Activated effector memory CD4-positive, alpha-beta T cell treated with anti-CD3 and anti-CD28 coated beads, Interleukin-2, amount 50 U/mL, for 16 hours (primary cell): ENCODE measurements at places on chromosomes 2 and 18.
A peak's percentile ranks its signal among the peaks of the same experiment; 100 is the strongest.

DNA sequence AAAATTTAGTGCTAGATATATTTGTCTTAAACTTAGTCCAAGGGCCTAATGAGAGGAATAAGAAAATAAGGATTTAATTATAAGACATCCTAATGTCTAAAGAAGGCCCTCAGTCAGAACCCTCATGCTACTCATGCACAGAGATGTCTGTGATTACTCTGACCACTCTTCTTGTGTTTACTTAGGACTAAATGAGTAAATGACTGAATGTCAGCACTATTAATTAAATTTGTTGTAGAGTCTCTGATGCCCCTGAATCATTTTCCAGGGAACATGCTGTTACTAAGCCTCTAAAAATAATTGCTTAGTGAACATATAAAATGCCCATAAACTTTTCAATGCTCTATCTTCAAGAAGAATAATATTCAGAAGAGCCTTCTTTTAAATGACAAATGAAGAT, 32.4 kb downstream of the GULP1 start:
- no peak for DNase-seq

GRCh38 chr2:233329489-233330135, 22.0 kb downstream of the SAG start:
- no peak for DNase-seq

DNA sequence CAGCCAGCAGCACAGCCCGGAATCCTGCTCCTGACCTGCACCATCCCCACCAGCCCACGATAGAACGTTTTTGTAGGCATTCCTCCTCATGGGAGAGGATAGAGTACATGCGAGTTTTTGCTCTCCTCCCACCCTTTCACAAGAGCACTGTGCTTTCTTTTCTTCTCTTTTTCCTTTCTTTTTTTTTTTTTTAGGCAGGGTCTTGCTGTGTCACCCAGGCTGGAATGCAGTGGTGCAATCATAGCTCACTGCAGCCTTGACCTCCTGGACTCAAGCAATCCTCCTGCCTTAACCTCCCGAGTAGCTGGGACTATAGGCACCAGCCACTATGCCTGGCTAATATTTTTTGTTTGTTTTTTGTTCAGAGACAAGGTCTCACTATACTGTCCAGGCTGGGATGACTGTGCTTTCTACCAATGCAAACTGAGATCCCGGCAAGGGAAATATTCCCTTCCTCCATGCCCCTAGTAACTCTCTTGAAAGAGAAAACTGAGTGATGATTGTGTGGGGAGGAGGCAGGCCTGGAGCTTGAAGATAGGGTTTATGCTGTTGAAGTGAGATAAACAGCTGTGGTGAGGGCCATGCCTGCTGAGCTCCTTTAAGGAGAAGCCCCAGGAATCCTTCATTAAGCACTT, 82.6 kb upstream of the TXNDC2 start:
- DNase-seq, result no peak

DNA sequence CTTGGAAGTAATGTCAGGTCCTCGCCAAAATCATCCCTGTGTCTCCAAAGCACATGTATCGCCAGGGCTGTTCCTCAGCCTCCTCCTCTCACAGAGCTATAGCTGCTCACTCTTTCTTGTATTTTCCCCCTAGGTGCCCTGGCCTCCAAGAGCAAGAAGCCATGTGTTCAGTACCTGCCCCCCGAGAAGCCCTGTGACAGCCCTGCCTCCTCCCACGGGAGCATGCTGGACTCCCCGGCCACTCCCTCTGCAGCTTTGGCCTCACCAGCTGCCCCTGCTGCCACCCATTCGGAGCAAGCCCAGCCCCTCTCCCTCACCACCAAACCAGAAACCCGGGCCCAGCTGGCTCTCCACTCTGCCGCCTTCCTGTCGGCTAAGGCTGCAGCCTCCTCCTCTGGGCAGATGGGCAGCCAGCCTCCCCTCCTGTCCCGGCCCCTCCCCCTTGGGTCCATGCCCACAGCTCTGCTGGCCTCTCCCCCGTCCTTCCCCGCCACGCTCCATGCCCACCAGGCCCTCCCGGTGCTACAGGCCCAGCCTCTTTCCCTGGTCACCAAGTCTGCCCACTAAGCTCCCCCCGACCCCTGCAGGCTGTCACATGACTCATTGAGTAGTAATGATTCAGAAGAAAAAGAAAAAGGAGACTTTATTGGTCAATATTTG, 18.8 kb downstream of the TGOLN2 start:
- DNase-seq, result no peak

DNA sequence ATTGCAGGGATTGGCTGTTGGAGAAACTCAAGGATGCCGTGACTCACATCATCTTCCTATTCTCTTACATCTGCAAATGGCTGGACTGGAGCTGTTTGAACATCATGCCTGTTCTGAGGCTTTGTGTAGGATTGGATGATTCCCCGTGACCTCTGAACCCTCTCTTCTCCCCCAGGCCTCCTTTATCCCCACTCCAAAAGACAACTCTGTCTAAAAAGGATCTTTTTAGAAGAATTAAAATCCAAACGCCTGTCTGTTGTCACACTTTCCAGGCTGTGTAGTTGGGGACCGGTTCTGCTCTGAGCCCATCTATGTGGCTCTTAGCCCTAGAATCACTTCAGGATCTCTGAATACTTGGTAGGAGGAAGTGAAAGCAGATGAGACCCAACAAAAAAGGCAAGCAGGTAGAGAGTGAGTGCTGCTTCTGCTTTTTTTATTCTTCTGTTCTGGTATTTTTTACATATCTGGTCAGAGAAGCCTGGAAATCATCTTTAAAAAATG, 565 bp downstream of the SP140 start:
- no peak for DNase-seq

- DNase-seq, result no peak
Observed at GRCh38 chr2:62801110-62801509, 95.6 kb downstream of the EHBP1 start.

GRCh38 chr2:27152102-27152795, 3.4 kb downstream of the TCF23 start:
- DNase-seq, result no peak

GRCh38 chr2:7997279-7997678, 684.6 kb upstream of the ID2 start:
- no peak for DNase-seq

- DNase-seq, result peak; percentile 59
Observed at GRCh38 chr2:241947004-241947350, 77.4 kb downstream of the RTP5 start.

- no peak for DNase-seq
Observed at GRCh38 chr2:46042711-46043110, 254.5 kb upstream of the EPAS1 start.

GRCh38 chr2:184357033-184357432, 241.3 kb upstream of the ZNF804A start:
- DNase-seq, result no peak

DNA sequence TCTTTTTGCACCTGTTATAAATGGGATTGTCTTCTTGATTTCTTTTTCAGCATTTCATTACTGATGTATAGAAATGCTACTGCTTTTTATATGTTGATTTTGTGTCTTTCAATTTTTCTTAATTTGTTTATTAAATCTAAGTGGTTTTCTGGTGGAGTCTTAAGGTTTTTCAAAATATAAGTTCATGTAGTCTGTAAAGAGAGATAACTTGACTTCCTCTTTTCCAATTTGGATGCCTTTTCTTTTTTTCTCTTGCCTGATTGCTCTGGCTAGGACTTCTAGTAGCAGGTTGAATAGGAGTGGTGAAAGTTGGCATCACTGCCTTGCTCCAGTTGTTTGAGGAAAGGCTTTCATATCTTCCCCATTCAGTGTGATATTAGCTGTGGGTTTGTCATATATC, 28.6 kb upstream of the GALNT5 start:
- no peak for DNase-seq

DNA sequence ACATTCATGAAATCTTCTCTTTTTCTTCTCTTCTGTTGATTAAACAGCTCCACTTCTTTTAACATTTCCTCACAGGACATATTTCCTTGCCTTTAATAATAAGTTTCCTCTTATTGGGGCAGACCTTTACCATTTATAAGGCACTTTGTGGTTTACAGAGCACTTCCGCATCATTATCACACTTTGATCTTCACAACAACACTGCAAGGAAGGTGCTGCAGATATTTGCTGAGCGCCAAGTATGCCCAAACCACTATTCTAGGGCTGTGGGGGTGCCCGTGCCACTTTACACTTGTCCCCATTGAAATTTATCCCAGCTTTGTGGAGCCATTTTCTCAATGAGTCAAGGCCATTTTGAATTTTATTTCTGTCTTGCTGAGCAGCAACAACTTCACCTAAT, 246.6 kb downstream of the SS18 start:
- no peak for DNase-seq

- DNase-seq, result no peak
Observed at GRCh38 chr2:126643972-126644371, 12.0 kb upstream of the GYPC start.

- DNase-seq, result no peak
Observed at GRCh38 chr2:7697052-7697451, 779.8 kb downstream of the RNF144A start.

DNA sequence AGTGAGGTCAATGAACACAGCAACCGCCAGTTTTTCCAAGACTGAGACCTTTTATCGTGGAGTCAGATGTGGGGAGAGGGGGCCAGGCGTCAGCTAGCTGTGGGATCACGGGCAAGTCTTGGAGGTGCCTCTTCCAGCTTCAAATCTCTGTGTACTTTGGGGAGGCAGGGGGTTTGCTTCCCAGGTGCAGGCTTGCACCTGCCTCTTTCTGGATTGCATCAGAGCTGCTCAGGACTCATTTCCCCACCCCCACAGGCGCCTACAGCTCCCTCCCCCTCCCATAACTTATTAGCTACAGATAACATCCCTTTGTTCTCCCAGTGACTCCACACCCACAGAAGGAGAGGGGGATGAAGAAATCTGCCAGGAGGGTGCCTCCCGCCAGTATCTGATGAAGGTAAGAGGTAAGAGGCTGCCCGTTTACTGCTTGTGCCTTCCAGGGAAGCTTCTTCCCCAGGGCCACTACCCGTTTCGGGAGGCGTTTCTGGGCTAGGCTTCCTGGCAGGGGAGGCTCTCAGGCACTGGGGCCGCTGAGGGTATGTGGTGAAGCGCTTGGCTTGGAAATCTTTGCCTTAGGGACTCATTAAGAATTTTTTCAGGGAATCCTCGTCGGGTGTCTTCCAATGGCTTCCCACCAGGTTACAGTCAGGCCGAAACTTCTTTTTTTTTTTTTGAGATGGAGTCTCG, 18.8 kb upstream of the MRPL33 start:
- no peak for DNase-seq

DNA sequence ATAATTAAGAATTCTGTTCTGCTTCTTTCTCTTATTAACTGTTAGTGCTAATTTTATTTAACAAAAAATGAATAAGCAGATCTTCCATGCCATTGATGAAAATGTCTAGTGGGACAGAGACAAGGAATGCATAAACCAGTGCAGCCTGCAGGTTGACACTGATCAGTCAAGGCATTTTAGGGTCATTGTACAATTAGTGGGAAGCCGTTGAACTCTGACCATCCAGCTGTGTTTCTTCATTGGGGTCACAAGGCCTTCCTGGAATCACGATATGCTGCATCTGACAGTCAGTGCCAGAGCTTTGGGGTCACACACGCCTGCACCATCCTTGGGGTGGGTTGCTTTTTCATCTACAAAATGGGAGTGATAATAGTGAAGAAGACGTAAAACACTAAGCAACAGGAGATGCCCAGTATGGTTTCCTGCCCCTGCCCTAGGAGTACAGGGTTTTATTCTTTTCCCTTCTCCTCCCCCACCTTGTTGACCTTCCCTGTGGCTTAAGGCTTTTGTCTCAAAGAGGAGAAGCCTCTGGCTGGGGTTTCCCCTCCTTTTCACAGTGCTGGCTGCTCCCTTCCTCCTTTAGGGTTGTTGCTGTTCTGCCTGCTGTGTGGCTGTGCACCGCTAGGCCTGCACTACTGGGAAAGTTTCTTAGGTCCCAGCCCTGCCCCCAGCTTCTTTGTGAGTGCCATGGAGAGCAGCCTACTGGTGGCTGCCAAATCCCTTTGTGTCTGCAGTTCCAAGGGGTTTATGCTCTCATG, 245.6 kb downstream of the TPGS2 start:
- no peak for DNase-seq

DNA sequence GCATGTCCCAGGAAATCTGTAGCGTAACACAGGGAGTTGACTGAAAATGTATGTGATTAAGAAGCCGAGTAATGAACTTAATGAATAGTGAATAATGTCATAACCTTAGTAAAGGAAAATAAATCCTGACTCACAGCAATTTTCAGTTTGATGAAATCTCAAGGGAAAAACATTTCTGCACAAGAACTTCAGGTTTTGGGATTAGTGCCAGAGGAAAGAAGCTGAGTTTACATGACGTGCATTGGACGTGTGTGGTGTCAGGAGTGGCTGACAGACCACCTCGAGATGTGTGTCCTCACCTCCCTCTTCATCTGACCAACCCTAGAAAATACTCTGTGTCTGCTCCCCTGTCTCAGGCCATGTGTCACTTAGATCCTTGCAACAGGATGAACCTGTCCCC, 39.1 kb downstream of the VWA3B start:
- no peak for DNase-seq

DNA sequence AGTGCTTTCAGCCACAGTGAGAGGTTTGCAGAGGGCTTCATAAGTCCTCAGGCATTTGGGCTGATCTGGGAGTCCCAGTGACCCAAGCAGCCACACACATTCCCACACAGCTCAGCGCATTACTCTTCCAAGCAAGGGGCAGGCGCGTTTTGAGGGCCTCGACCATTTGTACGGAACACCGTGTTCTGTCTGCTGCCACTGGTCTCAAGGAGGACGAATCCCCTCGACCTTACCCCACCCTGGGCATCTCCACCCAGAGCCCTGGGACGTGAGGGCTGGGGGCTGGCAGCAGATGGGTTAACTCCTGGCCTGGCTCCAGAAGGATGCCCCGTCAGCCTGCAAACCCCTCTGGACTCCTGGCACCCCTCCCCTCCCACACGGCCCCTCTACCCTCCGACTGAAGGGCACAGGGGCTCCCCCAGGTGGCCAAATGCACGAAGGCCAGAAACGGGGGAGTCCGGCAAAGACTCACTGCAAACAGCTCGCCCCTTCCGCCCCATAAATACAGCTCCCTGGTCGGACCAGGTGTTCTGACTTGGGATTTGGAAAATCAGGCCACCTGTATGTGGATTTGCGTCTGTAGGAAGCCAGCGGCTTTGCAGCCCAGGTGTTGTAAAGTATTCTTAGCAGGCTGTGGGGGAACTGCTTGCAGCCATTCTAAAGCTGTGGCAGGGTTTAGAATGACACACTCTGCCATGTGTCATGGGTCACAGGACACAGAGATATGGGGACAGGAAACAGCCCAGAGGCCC, 33.6 kb upstream of the PTMA start:
- peak; percentile 84 for DNase-seq

- DNase-seq, result no peak
Observed at GRCh38 chr2:106961328-106961727, 75.4 kb upstream of the ST6GAL2 start.

GRCh38 chr2:95015261-95015912, 10.1 kb upstream of the MAL start:
- no peak for DNase-seq

GRCh38 chr2:24047703-24048033, 477 bp upstream of the WDCP start:
- no peak for DNase-seq

- no peak for DNase-seq
Observed at GRCh38 chr2:230011617-230012016, 57.1 kb downstream of the SLC16A14 start.

- DNase-seq, result peak; percentile 78
Observed at GRCh38 chr2:30225131-30225762, 6.1 kb upstream of the LBH start.

- DNase-seq, result no peak
Observed at GRCh38 chr2:10395893-10396292, 52.2 kb downstream of the ODC1 start.

GRCh38 chr18:76823161-76823538, 793 bp downstream of the ZNF236 start:
- DNase-seq, result no peak
